ENCODE measurements at places on chromosomes 4 and X. TPM values are rescaled to one million over a fixed set of nuclear protein-coding genes. Genes with fewer than 3 reads are reported as not detected.

The ANTXR2 gene
- total RNA-seq, result 147 TPM

The CXXC4 gene
- under 0.01 TPM for total RNA-seq

The CENPVL3 gene
- not detected for total RNA-seq

The CFAP47 gene
- total RNA-seq, result 0.12 TPM

The CENPVL2 gene
- total RNA-seq, result not detected

The TTC29 gene
- 0.66 TPM for total RNA-seq

The CT45A8 gene
- total RNA-seq, result not detected

The CXCL10 gene
- not detected for total RNA-seq

The TBL1X gene
- total RNA-seq, result 35.1 TPM

The MAGEB10 gene
- not detected for total RNA-seq

The NAP1L2 gene
- 3.9 TPM for total RNA-seq
